CD4-positive, alpha-beta T cell treated with Interleukin-6 for 4 hours (primary cell): ENCODE measurements at places on chromosomes 1 and 21.

GRCh38 chr1:11144570-11145256, 44.4 kb upstream of the ANGPTL7 start:
- no peak for DNase-seq

DNA sequence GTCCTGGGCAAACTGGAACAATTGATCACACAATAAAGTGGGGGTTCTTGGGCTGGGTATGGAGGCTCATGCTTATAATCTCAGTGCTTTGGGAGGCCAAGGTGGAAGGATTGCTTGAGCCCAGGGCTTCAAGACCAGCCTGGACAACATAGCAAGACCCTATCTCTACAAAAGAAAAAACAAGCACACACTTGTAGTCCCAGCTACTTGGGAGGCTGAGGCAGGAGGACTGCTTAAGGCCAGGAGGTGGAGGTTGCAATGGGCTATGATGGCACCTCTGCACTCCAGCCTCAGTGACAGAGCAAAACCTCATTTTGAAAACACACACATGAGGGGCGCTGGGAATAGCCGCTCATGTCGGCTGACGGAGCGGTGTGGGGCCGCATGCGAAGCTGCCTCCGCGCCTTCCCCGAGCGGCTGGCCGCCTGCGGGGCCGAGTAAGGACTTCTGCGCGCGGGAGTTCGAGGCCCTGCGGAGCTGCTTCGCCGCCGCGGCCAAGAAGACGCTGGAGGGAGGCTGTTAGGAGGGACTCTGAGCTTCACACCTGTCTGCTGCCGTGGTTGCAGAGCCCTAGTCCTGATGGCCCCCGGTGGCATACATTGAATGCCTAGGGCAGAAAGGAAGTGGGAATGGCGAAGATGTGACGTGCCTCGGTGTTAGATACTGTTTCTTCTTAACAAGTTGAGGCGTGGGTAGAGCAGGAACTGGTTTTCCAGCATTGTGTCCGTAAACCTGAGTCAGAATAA, 59.5 kb downstream of the ACBD3 start:
- DNase-seq: no peak

DNA sequence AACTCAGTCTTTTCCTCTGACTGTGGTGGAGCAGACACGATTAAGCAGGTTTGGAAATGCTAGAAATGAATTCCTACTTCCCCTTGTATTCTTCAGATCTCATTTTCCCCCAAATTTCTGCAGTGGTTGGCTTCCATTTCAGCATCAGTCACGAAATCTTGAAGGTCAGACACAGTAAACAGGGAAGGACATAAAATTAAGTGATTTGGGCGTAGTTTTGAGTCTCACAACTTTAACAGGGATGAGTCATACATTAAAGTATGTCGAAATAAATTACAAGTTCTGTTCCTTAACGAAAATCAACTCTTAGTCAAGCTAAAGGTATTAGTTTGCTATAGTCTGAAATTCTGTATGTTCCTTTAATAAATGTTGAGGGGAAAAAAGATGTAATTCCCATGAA, 61.1 kb downstream of the HNRNPR start:
- no peak for DNase-seq

DNA sequence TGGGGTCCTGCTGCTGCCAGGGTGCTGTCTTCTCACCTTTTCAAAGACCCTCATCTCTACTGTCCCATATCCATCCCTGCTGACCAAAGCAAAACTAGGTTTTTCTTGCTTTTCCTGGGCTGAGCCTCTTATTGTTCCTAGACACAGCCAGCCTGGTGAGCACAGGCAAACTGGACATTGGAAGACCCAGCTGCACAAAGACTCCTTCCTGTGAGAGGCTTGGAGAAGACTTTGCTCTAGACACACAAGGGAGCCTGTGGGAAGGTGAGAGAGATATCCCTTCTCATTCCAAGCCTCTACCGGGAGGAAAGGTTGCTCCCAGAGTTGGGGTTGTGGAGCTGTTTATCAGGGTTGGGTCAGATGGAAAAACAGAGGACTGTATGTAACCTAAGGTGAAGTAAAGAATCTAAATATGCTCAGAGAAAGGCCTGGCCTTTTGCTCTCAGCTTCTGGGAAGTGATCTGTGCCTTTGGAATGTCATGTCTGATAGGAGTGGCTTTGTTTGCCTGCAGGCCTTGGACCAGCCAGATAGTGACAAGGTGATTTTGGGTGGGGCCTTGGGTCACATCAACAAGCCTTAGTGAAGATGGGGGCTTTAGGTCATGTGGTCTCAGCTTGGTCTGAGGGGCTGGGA, 87.6 kb upstream of the RUNX1 start:
- no peak for DNase-seq

- no peak for DNase-seq
Measured at GRCh38 chr1:214270097-214270650, 10.8 kb upstream of the SMYD2 start.

- DNase-seq: no peak
Measured at GRCh38 chr1:113405573-113405972, 15.3 kb downstream of the MAGI3 start.

DNA sequence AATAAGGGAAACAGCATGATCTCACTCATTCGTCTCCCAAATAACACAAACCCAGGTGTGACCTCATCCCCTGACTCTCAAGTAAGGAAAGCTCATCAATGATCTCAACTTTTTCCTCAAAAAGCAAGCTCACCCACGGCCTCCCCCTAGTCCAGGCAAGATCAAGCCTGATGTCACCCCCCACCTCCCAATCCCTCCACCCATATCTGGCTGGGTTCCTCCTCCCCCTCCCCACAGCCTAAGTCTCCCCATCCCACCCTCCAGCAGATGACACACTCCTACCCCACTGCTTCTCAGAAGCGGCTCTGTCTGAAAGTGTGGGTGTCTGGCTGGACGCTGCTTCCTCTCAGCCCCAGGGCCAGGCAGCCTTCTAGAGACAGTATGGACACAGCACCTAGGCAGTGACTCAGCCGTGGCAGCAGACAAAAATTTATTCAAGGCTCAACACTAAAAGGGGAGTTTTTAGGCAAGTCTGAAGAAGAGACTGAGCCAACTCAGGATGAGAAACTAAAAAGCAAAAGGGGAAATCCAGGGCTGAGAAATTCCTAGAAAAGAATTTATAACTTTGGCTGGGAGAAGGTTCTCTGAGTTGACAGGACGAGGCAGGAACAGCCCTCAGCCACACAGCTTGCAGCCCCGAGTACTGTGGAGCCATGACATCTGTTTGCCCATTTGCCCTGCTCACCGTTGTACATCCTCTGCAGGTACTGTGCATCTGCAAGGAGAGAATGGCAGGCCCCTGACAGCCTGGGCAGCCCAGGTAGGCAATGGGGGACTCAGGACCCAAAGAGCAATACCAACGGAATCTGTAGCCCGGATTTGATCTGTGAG, 81.6 kb upstream of the LRRC8D start:
- peak; percentile 40 for DNase-seq

DNA sequence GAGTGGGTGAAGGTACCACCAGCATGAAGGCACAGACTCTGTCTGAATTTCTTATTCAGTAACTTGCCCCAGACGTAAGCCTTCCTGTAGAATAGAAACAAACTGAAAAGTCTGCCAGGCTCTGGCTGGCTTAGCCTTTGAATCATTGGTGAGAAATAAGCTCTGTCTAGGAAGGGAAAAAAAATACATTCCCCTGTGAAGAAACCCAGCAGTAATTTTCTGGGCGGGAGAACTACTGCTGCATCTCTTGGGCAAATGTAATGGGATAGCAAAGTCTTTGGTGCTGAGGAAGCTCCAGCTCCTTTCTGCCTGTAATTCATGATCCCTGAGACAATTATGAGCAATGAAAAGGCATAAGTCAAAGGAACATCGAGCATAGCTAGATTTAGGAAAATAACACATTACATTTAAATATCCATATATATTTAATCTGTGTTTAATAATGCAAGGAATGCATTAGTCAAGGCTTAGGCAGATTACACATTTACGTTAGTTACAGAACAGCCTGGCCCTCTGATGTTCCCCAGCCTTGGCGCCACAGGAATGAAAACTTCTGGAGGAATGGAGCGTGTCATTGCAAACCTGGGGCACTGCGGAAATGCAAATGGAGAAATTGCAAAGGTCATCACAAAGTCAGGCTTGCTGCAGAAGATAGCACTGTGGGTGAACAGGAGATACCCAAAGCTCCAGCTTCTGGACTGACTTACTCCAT, 216.3 kb upstream of the CAMK1G start:
- no peak for DNase-seq

- DNase-seq: no peak
Measured at GRCh38 chr1:13775459-13775858, 75.5 kb downstream of the PRDM2 start.

- peak; percentile 56 for DNase-seq
Measured at GRCh38 chr1:28056129-28056925, 32.1 kb downstream of the EYA3 start.

GRCh38 chr21:44354775-44355771, 1.7 kb downstream of the TRPM2 start:
- DNase-seq: peak; percentile 53

DNA sequence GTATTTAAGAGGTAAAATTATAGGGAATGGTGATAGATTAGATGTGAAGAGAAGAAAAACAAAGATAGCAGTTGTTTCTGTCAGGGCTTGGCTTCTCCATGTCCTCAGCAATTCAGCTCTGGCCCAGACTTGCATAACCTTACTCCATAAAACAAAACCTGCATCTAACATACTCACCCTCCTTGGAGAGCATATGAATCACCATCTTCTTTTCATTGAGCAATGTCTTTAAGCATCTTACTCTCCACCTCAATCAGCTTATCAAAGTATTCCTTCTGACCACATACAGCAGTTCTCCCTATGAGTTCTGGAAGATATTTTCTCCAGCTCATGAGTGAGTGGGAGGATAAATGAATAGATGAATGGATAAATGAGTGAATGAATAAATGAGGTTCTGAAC, 49.0 kb downstream of the RAB3B start:
- DNase-seq: no peak

DNA sequence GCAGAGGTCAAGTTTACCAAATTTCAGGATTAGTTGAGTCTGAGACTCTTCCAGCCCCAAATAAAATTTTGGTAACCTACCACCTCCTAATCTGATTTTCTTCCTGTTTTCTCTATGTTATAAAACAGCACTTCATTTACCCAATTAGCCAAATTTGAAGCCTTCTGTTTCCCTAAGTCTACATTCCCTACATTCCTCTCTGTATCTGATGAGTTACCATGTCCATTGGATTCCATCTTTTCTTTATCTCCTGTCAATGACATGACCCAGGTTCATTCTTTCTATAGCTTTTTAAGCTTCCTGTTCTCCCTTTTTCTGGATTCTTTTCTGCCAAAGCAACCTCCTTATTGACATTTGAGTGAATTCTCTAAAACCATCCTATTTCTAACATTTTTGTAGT, 72.8 kb downstream of the OSBPL9 start:
- no peak for DNase-seq

DNA sequence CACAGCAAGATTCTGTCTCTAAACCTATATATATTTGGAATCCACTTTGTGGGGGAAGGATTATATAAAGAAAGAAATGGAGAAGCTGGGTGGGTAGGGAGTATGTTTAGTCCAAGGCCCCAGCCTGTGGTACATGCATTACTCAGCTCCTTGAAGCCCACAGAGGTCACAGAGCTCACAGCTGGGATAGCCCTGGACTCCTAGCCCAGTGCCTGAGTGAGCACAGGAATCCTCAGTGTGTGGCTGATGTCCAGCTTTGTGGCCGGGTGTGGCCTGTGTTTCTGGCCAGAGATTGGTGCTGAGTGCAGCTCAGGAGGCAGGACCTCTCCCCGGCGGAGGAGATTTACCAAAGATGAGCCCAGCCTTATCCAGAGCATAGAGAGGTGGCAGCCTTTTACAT, 7.6 kb downstream of the CAPN9 start:
- DNase-seq: no peak

DNA sequence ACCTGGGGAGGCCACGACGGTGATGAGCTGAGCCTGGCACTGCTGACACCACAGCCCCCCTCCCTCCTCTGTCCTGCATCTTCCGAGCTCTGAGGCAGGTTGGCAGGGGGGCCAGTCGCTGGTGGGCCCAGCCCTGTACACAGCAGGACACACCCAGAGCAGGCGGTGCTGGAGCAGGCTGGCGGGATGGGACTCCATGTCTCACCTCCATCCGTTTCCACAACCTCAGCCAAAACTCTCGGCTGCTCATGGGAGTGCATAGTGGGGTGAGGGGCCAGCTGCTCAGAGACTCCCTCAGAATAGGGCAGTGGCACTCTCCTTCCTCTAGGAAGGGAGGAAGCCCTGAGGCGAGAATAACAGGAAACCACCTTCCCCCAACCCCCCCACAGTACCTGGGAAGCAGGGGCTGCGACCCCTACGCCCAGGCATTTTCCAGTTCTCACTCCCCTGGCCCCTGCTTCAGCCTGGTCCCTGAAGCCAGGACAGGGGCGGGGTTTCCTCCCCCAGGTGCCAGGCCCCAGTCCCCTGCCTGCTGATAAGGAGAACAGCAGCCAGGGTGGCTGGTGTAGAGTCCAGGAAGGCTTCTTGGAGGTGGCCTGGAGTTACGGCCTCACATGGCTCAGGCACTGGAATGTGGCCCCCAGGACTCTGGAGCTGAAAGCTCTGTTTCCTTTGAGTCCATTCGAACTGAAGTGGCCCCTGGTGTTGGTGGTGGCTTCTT, 3.2 kb upstream of the IBA57 start:
- no peak for DNase-seq

DNA sequence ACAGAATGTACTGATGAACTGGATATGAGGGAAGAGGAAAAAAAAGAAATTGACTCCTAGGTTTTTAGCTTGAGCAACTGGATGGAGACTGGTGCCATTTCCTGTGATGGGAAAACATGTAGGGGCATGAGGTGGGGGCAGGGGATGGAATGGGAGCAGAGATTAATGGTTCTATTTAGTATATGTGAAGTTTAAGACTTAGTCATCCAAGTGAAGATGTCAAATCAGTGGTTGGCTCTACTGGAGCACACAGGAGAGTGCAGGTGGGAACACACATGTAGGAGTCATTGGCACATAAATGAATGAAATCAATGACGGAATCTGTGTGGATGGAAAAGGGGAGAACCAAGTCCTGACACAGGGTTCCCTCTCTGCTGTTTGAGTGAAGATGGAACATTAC, 224.4 kb upstream of the COA6 start:
- no peak for DNase-seq

DNA sequence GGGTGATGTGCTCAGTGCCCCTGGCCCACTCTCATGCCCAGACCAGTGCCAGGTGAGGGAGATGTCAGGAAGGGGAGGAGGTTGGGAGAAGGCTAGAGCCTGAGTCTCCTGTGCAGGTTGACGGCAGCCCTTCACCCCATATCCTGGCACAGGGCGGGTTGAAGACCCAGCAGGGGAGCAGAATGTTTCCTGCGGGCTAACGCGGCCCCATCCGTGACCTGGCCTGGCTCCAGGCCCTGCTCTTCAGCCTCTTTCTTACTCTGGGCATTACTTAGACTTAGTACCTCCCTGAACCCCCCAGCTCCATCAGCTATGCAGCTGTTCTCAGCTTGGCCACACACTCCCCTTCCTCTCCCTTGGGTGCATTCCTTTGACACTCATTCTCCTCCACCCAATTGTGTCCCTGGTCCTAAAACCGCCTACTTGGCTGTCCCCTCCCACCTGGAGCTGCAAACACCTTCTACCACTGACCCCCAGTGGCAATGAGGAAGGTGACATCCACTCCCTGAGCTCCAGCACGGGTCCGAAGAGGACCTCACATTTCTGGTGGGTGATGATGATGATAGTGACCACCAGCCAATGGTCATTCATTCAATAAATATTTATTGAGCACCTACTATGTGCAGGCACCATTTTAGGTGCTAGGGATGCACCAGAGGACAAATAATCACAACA, 179.0 kb downstream of the PTPRU start:
- DNase-seq: no peak

- peak; percentile 35 for DNase-seq
Measured at GRCh38 chr1:204941421-204942338, 71.0 kb downstream of the NFASC start.
